ENCODE measurements at places on chromosomes 7 and 10. TPM values are rescaled to one million over a fixed set of nuclear protein-coding genes. Genes with fewer than 3 reads are reported as not detected.

- no peaks in the 10 kb centered on the region for H3K27me3 ChIP-seq
- peak; percentile 85 for DNase-seq
- H3K27ac ChIP-seq: no peak overlapping the region
- peaks cover 10% of the 10 kb centered on the region for H3K4me1 ChIP-seq
- H3K4me3 ChIP-seq: no peak overlapping the region
Observed at GRCh38 chr7:128883622-128884448, 21.2 kb downstream of the ATP6V1F start.

DNA sequence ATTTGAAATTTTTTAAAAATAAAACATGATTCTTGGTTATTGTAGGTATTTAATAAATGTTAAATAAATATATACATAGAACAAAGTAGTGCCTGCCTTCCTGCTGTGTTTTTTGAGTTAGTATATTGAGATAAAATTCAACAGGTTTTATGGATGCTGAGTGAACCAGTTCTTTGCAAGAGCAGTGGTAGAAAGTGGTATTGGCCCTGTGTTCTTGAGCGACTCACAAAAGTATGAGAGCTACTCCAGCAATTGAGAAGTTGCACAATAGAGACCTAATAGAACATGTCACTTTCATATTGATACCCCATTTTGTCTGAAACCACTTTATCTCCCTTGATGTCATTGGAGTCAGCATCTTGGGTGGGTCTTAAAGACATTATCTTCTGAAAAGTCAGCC is 32.6 kb upstream of the GJD4 start:
- no peaks in the 10 kb centered on the region for H3K27me3 ChIP-seq
- H3K27ac ChIP-seq: no peak overlapping the region
- no peaks in the 10 kb centered on the region for H3K4me1 ChIP-seq
- no peak overlapping the region for H3K4me3 ChIP-seq

GRCh38 chr7:42167206-42167605 is 69.8 kb downstream of the GLI3 start:
- no peak for DNase-seq
- no peaks in the 10 kb centered on the region for H3K4me1 ChIP-seq
- H3K4me3 ChIP-seq: no peak overlapping the region
- H3K36me3 ChIP-seq: no peaks in the 10 kb centered on the region
- no peaks in the 10 kb centered on the region for H3K27me3 ChIP-seq

DNA sequence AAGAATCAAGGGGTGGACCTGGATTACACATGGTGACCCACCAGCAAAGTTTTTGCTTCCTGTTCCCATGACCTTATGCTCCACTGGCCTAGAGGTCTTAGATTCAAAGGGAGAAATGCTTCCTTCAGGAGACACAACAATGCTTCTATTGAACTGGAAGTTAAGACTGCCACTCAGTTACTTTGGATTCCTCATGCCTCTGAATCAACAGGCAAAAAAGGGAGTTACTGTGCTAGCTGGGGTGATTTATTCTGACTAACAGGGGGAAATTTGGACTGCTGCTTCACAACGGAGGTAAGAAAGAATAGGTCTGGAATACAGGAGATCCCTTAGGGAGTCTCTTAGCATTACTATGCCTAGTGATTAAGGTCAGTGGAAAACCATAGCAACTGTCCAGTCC is 10.3 kb downstream of the TMEM229A start:
- DNase-seq: no peak
- H3K36me3 ChIP-seq: no peaks in the 10 kb centered on the region
- no peaks in the 10 kb centered on the region for H3K27me3 ChIP-seq
- H3K4me1 ChIP-seq: no peaks in the 10 kb centered on the region

- H3K4me3 ChIP-seq: no peak overlapping the region
- DNase-seq: no peak
Observed at GRCh38 chr10:21272643-21273399, 252.7 kb downstream of the SKIDA1 start.

GRCh38 chr7:48048113-48048512 is 12.8 kb downstream of the C7orf57 start:
- no peaks in the 10 kb centered on the region for H3K27me3 ChIP-seq
- DNase-seq: no peak
- no peak overlapping the region for H3K27ac ChIP-seq
- H3K4me1 ChIP-seq: no peaks in the 10 kb centered on the region

- no peaks in the 10 kb centered on the region for H3K36me3 ChIP-seq
- H3K4me1 ChIP-seq: no peaks in the 10 kb centered on the region
- no peak overlapping the region for H3K4me3 ChIP-seq
- no peak for DNase-seq
Observed at GRCh38 chr7:2980401-2981102, 63.1 kb downstream of the CARD11 start.

GRCh38 chr7:111324228-111324627 is 233.3 kb downstream of the LRRN3 start:
- H3K4me3 ChIP-seq: no peak overlapping the region
- no peaks in the 10 kb centered on the region for H3K36me3 ChIP-seq
- no peaks in the 10 kb centered on the region for H3K4me1 ChIP-seq
- DNase-seq: no peak

- no peak overlapping the region for H3K27ac ChIP-seq
- no peak for DNase-seq
- H3K27me3 ChIP-seq: no peaks in the 10 kb centered on the region
- no peak overlapping the region for H3K4me3 ChIP-seq
- H3K36me3 ChIP-seq: no peaks in the 10 kb centered on the region
- no peaks in the 10 kb centered on the region for H3K4me1 ChIP-seq
Observed at GRCh38 chr10:29105516-29106215, 183.2 kb upstream of the LYZL1 start.

- no peak overlapping the region for H3K4me3 ChIP-seq
- no peak for DNase-seq
- no peak overlapping the region for H3K27ac ChIP-seq
- H3K36me3 ChIP-seq: no peaks in the 10 kb centered on the region
- H3K27me3 ChIP-seq: no peaks in the 10 kb centered on the region
- H3K4me1 ChIP-seq: no peaks in the 10 kb centered on the region
Observed at GRCh38 chr7:112735261-112735660, 54.9 kb downstream of the TMEM168 start.

DNA sequence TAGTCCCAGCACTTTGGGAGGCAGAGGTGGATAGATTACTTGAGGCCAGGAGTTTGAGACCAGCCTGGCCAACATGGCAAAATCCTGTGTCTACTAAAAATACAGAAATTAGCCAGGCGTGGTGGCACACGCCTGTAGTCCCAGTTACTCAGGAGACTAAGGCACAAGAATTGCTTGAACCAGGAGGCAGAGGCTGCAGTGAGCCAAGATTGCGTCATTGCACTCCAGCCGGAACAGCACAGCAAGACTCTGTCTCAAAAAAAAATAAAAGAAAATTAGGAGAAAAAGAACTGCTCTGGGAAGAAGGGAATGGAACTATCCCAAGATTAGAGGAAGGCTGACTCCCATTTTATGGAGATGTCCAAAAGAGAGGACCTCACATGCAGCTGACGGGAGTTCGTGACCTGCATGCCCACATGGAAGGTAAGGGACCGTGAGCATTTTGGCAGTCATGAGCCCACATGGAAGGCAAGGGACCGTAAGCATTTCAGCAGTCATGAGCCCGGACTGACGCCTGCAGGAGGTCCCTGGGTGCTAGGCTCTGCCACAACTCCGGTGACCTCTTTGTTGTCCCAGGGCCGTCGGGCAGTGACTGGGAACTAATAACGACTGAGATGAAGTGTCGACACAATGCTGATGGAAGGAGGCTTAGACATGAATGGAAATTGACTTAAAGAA is 18.6 kb upstream of the GTPBP4 start:
- H3K4me1 ChIP-seq: no peaks in the 10 kb centered on the region
- H3K4me3 ChIP-seq: no peak overlapping the region
- H3K36me3 ChIP-seq: no peaks in the 10 kb centered on the region
- H3K27ac ChIP-seq: no peak overlapping the region
- H3K27me3 ChIP-seq: no peaks in the 10 kb centered on the region

DNA sequence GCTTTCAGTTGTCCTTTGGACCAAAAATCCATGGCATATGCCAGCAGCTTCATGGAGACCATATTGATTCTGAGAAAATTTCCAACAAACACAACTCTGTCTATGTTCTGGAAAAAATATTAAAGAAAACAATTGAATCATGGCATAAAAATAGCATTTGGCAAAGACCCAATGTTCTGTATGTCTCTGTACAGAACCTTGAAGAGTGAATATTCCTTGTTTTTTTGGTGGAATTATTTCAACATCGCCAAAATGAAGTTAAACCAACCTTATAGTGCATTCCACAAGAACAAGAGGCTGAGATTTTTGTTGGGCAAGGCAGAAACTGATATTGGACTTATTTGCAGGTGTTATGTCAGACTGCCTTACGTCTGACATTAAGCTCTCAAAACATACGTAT is 53.3 kb upstream of the SLC16A12 start:
- H3K27ac ChIP-seq: peak overlapping the region; percentile 19
- no peak overlapping the region for H3K4me3 ChIP-seq
- DNase-seq: no peak
- no peaks in the 10 kb centered on the region for H3K36me3 ChIP-seq
- H3K4me1 ChIP-seq: no peaks in the 10 kb centered on the region
- no peaks in the 10 kb centered on the region for H3K27me3 ChIP-seq

DNA sequence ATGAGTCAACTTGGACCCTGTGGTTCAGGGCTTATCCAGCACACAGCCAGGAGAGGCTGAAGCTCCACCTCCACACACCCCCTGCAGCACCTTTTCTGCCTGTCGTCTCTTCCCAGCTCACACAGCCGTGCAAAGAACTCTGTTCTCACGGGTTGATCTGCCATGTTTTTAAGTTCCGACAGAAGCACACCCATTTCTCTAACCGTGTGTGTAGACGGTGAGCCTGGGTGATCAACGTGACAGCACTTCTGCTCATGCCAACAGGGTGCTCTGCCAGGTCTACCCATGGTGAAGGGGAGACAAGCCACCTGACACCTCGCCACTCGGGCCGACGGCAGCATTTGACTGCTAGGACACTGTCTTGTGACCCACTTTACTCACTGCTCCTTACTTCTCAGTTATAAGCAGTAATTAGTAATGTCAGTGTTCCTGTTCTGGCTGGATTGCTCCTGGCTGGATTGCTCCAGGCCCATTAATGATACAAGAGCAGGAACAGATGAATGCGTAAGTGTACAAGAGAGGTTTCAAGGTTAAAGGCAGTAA is 90.5 kb downstream of the RNF216 start:
- no peaks in the 10 kb centered on the region for H3K4me1 ChIP-seq
- peak overlapping the region; percentile 20 for H3K4me3 ChIP-seq
- H3K27me3 ChIP-seq: no peaks in the 10 kb centered on the region
- H3K36me3 ChIP-seq: peaks cover 4% of the 10 kb centered on the region
- H3K27ac ChIP-seq: peak overlapping the region; percentile 87
- no peak for DNase-seq

- peaks cover 43% of the 10 kb centered on the region for H3K27me3 ChIP-seq
- H3K27ac ChIP-seq: no peak overlapping the region
- no peak overlapping the region for H3K4me3 ChIP-seq
- H3K4me1 ChIP-seq: no peaks in the 10 kb centered on the region
Observed at GRCh38 chr7:27224983-27225934, 17.3 kb upstream of the EVX1 start.

DNA sequence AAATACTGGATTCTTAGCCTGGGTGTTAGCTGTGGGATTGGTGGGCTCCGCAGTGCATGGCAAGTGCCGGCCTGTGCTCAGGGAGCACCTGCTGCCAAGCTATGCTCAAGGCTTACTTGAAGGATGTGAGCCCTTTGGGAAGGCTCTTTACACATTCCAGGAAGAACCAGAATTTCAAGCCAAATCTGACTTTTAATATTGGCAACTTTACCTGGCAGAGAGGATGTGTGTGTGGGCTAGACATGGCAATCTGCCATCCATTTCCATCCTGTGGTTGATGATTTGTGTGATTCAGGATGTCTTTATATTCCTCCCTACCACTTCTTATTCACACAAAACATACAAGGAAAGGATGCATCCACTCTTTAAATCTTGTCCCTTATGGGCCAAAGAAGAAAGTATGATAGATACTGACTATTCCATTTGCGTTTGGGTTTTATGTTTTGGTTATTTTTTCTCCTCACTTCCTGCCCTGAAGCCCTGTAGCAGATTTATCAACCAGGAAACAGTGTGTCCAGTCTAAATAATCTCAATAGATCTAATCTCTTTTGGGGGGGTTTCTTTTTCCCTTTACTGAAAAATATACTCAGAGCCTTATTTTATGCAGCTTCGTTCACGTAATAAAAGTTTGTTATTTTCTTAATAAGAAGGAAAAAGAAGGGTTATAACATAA is 247.1 kb downstream of the COBL start:
- H3K27me3 ChIP-seq: no peaks in the 10 kb centered on the region
- no peak for DNase-seq
- H3K4me3 ChIP-seq: no peak overlapping the region
- H3K36me3 ChIP-seq: no peaks in the 10 kb centered on the region
- peak overlapping the region; percentile 26 for H3K27ac ChIP-seq
- peaks cover 51% of the 10 kb centered on the region for H3K4me1 ChIP-seq

- H3K27ac ChIP-seq: peak within 1 kb of the TSS; percentile 95
- no peak for DNase-seq
- no peaks in the 10 kb centered on the region for H3K36me3 ChIP-seq
- peak within 1 kb of the TSS; percentile 86 for H3K4me3 ChIP-seq
- no peaks in the 10 kb centered on the region for H3K27me3 ChIP-seq
Observed at GRCh38 chr7:92836489-92836999, at the start of gene CDK6. CDK6 (minus strand) TSS chr7:92836573; CDS start chr7:92833323, 3,250 bp downstream.

- peak; percentile 42 for DNase-seq
- H3K36me3 ChIP-seq: no peaks in the 10 kb centered on the region
- no peaks in the 10 kb centered on the region for H3K4me1 ChIP-seq
- H3K27me3 ChIP-seq: no peaks in the 10 kb centered on the region
Observed at GRCh38 chr10:131819241-131820072, 81.4 kb upstream of the PPP2R2D start.

GRCh38 chr7:26337232-26337865 is 45.7 kb downstream of the SNX10 start:
- no peak overlapping the region for H3K27ac ChIP-seq
- no peaks in the 10 kb centered on the region for H3K4me1 ChIP-seq
- H3K4me3 ChIP-seq: no peak overlapping the region
- DNase-seq: no peak

- H3K27me3 ChIP-seq: no peaks in the 10 kb centered on the region
- H3K4me3 ChIP-seq: no peak overlapping the region
- H3K4me1 ChIP-seq: no peaks in the 10 kb centered on the region
- H3K36me3 ChIP-seq: no peaks in the 10 kb centered on the region
- no peak overlapping the region for H3K27ac ChIP-seq
Observed at GRCh38 chr10:131750171-131750895, 150.5 kb upstream of the PPP2R2D start.

DNA sequence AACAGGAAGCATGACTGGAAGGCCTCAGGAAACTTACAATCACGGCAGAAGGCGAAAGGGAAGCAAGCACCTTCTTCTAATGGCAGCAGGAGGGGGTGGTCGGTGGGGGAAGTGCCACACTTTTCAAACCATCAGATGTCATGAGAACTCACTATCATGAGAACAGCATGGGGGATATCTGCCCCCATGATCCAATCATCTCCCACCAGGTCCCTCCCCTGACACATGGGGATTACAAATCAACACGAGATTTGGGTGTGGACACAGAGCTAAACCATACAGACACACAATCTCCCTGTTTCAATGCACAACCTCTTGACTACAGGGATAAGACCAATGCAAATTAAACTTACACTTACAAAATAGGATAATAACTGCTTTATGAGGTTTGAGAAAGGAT is 97.6 kb downstream of the SGMS1 start:
- peaks cover 9% of the 10 kb centered on the region for H3K4me1 ChIP-seq
- no peaks in the 10 kb centered on the region for H3K27me3 ChIP-seq
- DNase-seq: no peak
- H3K36me3 ChIP-seq: no peaks in the 10 kb centered on the region

The FAM20C gene
- 13.7 TPM for total RNA-seq

The PPP1R9A gene
- 23.4 TPM for total RNA-seq

The PLXDC2 gene
- 24.0 TPM for total RNA-seq

All from right atrium auricular region (tissue), 2 donors.